ENCODE measurements at places on chromosomes 2 and 18.

DNA sequence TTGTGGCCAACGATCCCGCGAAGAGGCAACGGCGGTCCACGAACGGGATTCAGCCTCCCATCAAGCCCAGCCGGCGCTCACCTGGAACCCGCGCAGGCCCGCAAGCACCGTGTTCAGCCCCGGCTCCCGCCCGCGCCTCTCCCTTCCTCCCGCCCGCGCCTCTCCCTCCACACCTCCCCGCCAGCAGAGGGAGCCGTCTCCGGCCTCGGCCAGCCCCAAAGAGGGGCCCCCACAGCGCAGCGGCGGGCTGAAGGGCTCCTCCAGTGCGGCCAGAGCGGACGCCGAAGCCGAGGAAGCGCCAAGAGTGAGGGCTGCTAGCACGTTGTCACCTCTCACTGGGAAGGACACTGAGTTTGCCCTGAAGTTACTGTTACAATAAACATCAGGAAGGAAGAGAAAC, 55.3 kb upstream of the LAPTM4A start:
- DNase-seq, result no peak

- DNase-seq, result peak; percentile 32
Observed at GRCh38 chr2:44974064-44974715, 32.7 kb downstream of the SIX3 start.

DNA sequence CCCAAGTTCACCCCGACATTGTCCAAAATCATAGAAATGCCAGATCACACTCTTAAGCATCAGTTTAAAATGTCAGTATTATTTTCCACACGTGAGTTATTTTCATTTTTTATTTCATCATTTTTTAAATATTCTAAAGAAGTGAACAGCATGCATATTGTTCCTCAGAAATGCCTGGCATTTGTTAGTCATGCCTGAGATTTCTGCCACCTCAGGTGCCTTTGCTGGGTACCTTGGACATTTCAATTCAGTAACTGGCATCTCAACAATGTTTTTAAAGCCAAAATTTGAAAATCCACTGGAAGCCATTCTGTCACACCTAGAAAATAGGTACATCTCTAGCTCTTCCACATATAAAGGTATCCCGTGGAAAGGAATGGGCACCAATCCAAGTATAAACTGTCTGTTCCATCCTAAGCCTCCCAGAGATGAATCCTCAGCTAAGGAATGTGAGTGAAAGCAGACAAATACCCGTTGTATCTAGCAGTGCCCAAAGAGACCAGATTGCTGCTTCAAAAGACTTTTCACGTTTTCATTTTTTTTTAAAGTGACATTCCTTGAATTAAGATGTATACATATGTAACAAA, 159.8 kb downstream of the ZNF385B start:
- DNase-seq, result no peak

DNA sequence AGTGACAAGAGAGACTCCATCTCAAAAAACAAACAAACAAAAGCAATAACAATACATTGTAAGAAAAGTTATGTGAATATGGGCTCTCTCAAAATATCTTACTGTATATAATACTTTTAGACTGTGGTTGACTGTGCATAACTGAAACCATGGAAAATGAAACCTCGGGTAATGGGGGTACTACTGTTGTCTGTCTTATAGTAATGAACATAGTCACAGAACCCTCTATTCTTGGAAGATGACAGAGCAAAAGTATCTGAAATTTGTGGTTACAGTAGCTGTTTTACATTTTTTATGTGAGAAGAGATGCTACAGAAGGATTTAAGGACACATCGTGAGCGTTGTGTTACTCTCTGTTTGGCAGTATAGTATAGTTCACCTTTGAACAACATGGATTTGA, 60.5 kb downstream of the MAP4K4 start:
- DNase-seq, result no peak

- no peak for DNase-seq
Observed at GRCh38 chr2:69344305-69344704, 42.7 kb downstream of the GFPT1 start.

DNA sequence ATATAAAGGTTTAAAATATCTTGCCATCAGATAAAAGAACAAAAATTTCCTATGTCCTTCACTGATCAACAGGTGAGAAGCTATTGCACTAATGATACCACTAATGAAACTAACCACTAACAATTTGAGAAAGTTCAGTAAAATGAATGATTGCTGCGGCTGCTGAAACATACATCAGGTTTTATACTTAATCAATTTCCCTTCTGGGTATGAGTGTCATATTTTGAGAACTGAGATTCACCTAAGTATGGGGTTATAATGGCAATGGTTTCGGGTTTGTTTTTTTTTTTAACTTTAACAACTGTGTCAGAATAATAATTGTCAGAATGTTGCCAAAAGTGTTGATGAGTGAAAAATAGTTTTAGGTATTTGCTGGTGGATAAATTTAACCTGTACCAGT, 151.3 kb upstream of the SLC39A10 start:
- no peak for DNase-seq

GRCh38 chr2:84995826-84996225, 24.9 kb downstream of the KCMF1 start:
- no peak for DNase-seq

GRCh38 chr2:51237626-51238271, 205.8 kb upstream of the NRXN1 start:
- no peak for DNase-seq

- DNase-seq, result no peak
Observed at GRCh38 chr18:38663270-38663669, 1097.7 kb upstream of the CELF4 start.

- no peak for DNase-seq
Observed at GRCh38 chr2:182064019-182064778, 78.5 kb downstream of the PPP1R1C start.

DNA sequence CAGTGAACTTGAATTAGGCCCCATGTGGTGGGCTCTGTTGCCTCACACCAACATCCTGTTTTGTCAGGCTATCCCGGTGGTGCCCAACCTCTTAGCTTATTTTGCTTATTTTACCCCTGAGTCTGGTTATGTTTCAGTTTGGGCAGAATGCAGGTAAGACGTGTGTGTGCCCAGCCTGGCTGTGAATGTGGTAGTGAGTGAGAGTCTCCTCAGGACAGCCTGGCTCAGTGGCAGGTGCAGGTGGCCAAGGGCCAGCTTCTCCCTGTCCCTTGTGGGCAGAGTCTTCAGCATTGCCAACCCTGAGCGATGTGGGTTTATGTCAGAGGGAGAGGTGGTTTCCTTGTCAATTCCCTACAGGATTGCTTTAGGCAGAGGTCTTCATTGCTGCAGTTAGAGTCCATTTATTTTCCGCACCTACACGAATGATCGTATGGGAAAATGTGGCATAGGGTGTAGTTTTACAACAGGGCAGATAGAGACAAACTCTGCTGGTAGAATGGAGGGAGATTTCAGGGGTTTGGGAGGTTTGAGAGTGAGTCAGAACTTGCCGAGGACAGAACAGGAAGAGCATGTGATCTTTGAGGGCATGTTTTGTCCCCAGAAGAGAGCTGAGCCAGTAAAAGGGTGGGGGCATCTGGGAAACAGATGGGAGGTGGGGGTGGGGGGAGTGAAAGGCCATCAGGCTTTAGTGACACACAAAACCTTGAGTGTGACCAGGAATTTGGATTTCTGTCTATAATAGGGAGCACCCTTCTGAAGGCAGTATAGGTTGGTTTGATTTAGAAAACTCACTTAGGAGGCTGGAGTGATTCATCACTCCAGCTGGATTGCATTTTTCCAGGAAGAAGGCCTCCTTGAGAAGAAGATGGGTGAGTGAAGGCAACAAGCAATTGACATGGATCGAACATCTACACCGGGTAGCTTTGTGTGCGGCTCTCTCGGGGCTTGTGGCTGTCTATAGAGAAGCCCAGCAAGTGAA, 156.2 kb upstream of the CELF4 start:
- DNase-seq, result no peak

DNA sequence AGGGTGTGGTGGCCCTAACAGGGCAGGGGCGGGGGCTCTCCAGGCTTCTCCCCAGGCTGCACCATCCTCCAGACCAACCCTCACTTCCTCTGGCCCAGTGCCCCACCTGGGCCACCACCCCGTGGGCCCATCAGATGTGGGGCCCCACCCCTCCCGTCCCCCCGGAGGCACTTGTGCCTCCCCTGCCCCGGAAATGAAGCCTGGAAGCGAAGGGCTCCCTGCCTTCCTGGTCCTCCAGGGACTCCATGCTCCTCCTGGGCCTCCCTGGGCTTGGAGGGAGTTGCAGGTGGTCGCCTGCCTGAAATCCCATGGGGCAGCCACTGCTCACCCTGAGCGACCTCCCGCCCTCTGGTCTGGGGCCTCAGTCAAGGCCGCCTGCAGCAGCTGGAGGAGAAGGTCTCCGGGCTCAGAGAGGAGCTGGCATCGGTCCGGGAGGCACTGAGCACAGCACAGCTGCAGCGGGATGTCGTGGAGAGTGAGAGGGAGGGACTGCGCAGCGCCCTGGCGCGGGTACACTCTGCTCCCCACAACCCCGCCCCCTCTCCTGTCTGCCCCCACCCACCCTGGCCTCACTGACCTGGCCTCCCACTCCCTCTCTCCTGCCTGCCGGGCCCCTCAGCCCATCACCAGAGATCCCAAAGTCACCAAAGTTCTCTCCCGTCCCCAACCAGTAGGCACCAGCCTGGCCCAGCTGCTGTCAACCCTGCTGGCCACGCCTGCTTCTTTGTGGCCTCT, 28.0 kb downstream of the CROCC2 start:
- DNase-seq, result no peak

- DNase-seq, result no peak
Observed at GRCh38 chr18:33560686-33561370, 17.2 kb upstream of the ASXL3 start.
